ENCODE measurements at places on chromosomes 6 and 20.

DNA sequence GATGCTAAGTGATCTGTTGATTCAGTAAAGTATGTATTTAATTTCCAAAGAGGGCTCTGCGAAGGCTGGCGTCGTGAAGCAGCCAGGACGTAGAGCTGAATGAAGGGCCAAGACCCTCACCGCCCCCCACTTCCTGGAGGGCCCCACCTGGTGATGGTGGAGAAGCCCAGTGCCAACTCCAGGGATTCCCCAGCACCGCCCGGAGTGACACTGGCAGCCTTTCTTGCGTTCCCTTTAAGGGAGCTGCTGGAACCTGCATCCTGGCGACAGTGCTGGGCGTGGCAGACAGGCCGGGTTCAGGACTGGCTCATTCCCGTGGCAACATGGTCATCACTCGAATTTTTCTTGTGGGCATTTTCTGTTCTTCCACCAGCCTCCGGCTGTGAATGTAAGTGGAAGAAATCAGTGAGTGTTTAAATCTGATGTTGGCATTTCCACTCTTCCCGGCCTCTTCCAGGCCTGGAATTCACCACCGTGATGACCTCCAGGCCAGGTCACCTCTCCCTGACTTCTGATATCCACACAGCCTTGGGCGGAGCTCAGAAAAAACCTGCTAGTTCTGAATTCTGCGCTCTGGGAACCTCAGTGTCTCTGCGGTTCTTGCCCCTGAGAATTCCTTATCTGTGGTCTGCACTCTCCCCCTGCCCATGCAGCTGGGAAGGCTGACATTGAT lies 57.4 kb upstream of the DACT2 start:
- no peak for DNase-seq

DNA sequence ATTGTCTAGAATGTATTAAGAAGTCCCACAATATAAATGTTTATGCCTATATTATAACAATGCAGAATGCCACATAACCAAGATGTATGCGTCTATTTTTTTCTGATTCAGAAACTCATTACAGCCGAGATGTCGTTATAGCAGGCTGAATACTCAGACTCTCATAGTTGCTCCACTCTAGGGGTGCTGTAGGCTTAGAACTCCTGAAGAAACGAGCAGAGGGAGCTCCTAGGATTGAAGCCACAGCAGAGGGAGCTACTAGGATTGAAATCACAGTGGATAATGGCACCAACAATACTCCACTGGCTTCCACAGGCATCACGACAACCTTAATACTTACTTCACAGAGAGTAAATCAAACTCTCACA lies 208.9 kb downstream of the KIF16B start:
- DNase-seq = no peak

DNA sequence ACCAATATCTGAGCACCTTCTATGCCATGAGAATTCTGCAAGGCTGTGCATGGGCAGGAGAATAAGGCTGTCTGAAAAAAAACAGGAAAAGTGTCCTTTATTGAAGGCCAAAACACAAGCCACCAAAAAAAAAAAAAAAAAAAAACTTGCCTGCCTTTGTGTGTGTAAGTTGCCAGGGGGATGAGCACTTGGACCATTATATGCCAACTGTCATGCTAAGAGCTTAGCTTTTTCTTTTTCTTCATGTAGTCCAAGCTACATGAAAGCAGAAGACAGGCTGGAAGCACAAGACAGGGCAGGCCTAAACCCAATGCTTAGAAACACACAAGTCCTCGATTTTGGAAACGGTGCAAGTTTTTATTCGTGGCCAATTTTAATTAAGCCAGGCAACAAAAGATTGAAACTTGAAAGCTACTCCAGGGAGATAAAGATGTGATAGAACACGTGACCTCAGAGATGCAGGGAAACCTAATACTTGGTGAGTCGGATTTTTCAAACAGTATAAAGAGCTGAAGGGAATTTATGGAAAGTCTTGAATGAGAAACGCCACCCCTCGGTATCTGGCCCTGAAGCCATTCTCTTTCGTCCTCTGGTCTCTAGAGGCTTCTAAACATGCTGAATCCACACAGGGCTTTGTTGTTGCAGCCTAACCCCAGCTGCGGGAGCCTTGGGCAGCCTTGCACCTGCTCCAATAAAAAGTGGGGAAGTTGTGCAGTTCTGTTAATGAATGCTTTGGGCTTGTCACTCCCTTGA lies 8.6 kb downstream of the BMP7 start:
- no peak for DNase-seq

GRCh38 chr6:88502391-88502790 lies 336.2 kb upstream of the CNR1 start:
- DNase-seq = no peak

GRCh38 chr6:49649988-49650387 lies 13.3 kb upstream of the RHAG start:
- no peak for DNase-seq

GRCh38 chr6:105781248-105781647 lies 304.9 kb upstream of the PRDM1 start:
- peak; percentile 46 for DNase-seq

- no peak for DNase-seq
Measured at GRCh38 chr20:25469558-25469957, 62.1 kb downstream of the GINS1 start.

- no peak for DNase-seq
Measured at GRCh38 chr20:38610521-38610920, 8.9 kb downstream of the ARHGAP40 start.

- DNase-seq = no peak
Measured at GRCh38 chr6:127564761-127565160, 12.2 kb upstream of the C6orf58 start.

GRCh38 chr6:27577922-27578321 lies 105.0 kb upstream of the ZNF184 start:
- DNase-seq = no peak

GRCh38 chr6:155473741-155474140 lies 18.1 kb upstream of the NOX3 start:
- no peak for DNase-seq

- DNase-seq = no peak
Measured at GRCh38 chr20:31835977-31836852, 9.2 kb downstream of the FOXS1 start.

- no peak for DNase-seq
Measured at GRCh38 chr6:20192625-20193024, 19.6 kb downstream of the MBOAT1 start.

DNA sequence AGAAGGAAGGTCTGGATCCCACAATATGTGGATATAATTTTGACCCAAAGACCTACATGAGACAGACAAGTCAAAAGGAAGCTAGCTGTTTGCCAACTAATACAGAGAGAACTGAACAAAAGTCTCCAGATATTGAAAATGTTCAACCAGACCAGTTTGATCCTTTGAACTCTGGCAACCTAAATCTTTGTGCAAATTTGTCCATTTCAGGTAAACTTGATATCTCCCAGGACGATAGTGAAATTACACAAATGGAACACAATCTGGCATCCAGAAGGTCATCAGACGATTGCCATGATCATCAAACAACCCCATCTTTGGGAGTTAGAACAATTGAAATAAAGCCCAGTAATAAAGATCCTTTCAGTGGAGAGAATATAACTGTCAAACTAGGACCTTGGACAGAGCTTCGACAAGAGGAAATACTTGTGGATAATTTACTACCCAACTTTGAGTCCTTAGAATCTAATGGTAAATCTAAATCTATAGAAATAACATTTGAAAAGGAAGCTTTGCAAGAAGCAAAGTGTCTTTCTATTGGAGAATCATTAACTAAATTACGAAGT lies 41.9 kb upstream of the SDHAF4 start:
- no peak for DNase-seq

- no peak for DNase-seq
Measured at GRCh38 chr20:23091721-23092383, 5.7 kb upstream of the CD93 start.

- DNase-seq = no peak
Measured at GRCh38 chr6:47206626-47207025, 103.1 kb downstream of the TNFRSF21 start.
